ENCODE measurements at places on chromosomes 16 and 17.

DNA sequence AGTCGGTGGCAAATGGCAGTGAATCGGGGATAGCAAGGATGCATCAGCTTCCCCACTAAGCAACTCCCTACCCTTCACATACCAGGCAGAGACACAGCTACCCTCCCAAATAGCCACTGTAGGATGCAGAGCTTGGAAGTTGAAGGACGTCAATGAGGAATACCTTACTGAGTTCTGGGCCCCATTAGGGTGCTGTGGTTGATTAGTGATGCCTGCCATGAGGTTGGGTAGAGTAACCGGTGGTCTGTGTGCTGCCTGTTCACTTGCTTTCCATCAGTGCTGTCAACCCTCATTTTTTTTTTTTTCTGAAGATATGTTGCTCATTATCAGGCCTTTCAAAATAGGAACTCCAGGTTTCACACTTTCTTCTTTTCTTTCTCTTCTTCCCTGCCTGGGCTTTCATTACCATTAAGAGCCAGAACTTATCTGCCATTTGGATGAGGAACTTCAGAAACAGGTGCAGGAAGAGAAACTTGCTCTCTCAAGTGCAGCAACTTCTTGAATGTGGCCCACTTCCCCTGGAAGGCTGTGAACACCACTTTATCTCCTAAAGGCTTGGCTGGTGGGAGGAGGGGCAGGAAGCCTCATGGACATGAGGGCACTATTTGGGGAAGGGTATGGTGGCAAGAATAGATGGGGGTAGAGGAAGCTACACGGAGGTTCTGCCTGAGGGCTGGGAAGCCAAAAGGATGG is 183.5 kb downstream of the NTN1 start:
- no peak for DNase-seq

DNA sequence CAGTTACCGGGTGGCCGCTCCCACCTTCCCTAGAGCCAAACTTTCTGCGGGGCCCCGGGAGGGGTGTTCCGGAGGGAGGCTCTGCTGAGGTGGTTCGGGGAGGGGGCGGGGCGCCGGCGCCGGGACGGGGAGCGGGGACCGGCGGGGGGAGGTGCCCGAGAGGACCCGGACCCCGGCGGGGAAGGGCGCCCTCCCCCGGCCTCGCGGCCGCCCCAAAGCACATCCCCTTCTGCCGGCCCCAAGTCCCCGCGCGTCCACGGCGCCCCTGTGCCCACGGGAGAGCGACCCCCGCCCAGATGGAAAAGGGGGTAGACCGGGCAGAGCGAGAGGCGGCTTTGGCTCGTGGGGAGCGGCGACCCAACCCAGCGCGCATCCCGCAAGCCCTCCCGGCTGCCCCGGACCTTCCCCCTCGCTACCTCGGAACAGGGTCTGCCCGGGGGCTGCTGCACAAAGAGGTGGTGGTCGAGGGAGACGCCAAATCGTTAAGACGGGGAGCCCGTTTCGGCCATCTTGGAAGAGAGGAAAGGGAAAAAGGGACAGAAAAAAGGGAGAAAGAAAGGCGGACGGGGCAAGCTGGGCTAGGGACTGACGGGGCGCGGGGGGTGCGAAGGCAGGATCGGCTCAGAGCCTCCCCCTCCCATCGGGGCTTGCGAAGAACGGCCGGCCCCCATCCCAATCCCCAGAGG is 530 bp downstream of the PCGF2 start:
- no peak for DNase-seq

DNA sequence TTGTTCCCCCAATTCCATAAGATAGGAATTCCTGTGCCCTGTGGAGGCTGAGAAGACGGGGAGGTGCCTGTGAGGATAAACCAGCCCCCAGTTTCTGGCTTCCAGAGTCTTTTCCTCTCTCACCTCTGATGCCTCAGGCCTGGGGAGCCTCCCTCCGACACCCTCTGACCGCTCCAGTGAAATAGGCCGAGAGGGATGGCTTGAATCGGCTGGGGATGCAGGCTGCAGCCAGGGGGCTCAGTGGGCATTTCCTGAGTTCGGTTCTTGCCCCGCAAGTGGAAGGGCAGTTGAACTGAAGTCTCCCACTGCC is 339.4 kb downstream of the SEC14L1 start:
- no peak for DNase-seq

- no peak for DNase-seq
These were observed 191.5 kb downstream of the SEC14L1 start for GRCh38 chr17:77332034-77332971.

DNA sequence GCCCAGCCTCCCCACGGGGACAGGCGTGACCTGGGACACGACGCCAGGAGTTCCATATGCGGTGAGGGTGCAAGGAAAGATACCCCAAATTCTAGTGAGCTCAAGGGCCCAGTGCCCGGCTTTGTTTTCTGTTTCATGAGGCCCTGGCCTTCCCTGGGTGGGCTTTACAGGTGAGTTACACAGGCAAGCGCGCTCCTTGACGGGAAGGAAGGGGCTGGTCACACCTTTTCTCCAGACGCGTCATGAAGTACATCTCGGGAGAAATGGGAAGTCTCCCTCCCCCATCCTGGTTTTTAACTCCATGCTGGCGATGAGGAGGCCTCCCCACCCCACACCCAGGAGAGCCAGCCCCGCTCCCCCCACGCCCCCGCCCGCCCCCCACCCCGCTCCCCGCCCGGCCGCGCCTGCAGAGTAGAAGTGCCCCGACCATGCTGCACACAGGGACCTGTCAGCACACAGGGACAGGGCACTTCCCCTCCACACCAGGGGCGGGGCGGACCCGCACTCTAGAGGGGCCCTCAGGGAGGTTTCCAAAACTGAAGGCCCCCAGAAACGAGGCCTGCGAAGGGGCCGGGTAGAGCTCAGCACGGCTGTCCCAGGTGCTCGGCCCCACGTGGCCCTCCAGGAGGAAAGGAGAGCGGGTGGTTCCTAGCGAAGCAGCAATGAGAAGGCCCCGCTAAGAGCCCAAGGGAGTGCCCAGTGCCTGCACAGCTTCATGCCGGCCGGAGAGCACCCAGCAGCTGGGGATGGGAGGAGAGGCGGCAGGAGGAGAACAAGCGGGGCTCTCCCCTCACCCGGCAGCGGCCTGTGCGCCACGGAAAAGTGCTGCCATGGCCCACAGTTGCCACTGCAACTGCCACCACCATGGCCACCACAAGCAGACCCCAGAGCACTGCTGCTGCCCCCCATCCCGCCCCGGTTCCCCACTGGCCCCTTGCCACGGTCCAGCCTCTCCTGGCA is 7.7 kb downstream of the CYB561 start:
- DNase-seq = no peak

- DNase-seq = no peak
These were observed 33.0 kb upstream of the ARHGAP17 start for GRCh38 chr16:25048146-25048618.

DNA sequence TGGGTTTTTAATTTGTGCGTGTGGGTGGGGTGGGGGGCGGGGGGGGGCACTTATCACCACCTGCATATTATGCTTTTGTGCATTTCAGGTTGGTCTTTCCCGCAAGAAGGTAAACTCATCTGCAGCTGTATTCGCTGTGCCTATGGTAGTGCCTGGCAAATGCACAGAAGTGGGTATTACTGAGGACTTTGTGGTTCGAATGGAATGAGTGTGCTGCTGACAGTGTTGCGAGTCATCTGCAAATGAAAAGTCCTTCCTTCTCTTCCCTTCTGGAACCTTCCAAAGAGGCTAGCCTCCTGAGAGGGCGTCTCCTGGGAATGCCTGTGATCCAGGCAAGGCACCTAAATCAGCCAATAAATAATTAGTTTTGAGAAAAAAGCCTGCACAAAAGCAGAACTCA is 532.9 kb downstream of the MAF start:
- no peak for DNase-seq

DNA sequence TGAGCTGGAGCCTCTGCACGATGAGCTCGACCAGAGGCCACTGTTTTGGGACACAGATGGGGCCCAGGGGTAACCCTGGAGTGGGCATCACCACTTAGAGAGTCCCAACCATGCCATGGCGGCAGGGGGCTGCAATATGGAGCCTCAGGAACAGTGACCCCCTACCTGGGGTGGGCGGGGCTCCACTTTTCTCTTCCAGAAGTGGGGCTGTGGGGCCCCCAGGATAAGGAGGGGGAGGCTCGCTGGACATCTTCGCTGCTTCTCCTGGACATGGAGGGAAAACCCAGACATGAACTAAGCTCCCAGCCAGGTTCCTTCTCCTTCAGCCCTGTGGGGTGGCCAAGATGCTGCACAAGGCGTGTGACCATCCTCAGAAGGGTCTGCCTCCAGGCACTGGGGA is 24.7 kb downstream of the CDIP1 start:
- no peak for DNase-seq
